ENCODE measurements at places on chromosomes 7 and 10.

DNA sequence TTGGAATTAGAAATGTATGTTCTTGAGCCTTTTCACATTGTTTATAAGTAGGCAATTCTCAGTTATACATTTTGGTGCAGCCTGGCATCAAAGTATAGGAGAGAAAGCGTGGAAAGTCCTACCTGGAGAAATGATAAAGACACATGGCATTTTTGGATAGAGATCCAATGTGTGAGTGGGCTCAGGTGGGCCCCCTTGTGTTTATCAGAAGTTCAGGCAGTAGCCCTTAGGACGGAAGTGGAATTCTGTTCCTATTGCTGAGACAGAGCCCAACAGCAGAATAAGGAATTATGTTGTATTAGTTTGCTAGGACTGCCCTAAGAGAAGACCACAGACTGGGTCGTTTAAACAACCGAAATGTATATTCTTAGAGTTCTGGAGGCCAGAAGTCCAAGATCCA, 85.2 kb upstream of the AMPH start:
- no peak for DNase-seq

DNA sequence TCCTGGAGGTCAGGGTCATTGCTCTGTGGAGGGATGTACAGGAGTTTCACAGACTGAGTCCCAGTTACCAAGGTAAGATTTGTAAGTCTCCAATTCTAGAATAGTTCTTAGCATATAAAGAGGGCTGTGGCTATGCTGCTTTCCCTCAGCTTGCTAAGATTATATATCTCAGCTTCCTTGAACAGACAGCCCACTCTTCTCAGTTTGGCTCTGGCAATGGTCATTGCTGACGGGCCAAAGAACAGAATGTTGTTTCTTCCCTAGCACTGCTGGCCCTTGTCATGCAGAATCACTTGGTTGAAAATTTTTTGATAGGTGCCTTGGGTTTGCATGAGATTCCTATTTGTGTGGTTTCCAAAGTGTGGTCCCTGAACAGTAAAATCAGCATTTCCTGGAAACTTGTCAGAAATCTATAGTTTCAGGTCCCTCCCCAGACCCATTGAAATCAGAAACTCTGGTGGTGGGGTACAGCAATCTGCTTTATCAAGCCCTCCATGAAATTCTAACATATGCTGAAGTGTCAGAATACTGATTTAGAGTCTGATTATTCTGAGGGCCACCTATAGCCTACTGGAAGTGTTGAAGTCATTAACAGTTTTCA, 38.2 kb downstream of the NRBF2 start:
- no peak for DNase-seq

DNA sequence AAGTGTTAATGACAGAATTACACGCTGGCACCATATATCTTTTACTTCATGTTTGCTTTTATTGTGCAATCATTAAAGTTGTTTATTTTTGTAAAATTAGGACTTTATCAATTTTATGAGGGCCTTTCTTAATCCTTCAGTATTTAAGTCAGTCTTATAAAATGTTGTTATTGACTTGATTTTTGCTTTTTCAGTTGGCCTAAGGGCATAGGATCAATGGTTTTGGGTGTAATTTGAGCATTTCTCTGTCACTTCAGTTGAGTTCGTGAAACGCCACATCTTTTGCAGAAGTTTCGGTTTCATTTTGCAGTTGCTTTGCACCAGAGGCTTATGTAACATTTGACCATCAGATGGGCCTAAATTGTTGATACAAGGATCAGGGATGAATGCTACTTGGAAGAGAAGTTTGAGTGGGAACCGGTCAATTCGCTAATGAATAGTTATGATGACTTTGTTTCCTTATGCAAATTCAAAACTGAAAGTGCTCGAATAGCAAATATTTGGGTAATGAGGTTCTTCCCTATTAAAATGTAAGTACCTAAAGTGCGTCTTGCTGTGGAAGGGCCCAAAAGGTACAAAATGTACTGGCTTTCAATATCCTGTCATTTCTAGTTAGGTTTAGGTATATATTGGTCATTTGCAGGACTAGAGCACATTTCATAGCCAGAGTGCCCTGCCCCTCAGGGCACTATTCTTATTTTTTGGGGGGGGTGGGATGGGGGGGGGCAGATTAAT, 340.9 kb downstream of the LRMDA start:
- DNase-seq, result no peak

GRCh38 chr10:65838811-65839210, 1087.0 kb upstream of the LRRTM3 start:
- no peak for DNase-seq

- DNase-seq, result no peak
Measured at GRCh38 chr10:71622616-71623015, 97.0 kb downstream of the C10orf105 start.

DNA sequence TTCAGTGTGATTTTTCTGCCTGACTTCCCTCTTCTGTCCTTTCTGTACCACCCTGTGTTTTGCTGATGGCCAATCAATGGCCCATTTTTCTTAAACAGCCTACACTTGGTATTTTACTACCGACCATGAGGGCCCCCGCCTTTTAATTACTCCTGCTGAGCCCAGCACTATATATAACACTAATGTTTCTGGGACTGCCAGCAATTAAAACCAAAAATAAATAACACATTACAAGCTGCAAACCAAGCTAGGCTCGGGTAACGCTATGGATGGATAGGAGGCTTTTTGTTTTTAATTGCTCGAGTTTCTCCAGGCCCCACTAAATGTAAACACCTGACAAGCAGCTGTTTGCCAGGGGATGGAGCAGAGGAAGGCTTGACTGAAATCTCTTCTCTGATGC, 915.4 kb upstream of the AUTS2 start:
- DNase-seq, result no peak

DNA sequence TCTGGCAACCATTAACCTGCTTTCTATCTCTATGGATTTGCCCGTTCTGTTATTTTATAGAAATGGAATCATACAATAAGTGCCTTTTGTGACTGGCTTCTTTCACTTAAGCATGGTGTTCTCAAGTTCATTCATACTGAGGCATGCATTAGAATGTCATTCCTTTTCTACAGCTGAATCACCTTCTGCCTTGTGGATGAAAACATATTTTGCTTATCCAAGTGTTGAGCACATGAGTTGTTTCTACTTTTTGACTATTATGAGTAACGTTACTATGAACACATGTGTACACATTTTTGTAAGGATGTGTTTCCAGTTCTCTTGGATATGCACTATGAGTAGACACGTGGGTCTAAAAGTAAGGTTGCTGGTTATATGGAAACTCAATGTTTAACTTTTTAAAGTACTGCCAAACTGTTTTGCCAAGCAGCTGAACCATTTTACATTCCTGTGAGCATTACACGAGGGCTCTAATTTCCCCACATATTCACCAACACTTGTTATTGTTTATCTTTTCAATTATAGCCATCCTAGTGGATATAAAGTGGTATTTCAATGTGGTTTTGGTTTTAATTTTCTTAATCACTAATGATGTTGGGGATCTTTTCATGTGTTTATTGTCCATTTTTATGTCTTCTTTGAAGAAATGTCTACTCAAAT, 241.3 kb downstream of the FANK1 start:
- DNase-seq, result no peak

DNA sequence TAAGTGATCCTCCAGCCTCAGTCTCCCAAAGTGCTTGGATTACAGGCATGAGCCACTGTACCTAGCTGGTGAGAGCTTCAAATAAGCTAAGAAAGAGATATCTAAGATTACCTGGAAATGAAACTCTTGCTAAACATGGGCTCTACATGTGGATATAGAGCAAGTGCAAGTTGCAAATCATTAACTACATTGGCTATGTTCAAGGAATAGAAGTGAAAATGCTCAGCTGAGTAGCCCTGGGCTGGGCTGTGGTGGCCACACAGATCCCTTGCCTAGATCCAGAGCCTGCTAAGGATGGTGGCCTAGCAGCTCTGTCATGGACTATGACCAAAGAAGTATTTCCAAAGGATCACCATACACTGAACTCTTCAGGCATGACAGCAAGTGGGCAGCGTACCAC, 209.3 kb downstream of the PLXNA4 start:
- DNase-seq, result no peak

- no peak for DNase-seq
Measured at GRCh38 chr7:87216701-87217508, 2.6 kb downstream of the TMEM243 start.

DNA sequence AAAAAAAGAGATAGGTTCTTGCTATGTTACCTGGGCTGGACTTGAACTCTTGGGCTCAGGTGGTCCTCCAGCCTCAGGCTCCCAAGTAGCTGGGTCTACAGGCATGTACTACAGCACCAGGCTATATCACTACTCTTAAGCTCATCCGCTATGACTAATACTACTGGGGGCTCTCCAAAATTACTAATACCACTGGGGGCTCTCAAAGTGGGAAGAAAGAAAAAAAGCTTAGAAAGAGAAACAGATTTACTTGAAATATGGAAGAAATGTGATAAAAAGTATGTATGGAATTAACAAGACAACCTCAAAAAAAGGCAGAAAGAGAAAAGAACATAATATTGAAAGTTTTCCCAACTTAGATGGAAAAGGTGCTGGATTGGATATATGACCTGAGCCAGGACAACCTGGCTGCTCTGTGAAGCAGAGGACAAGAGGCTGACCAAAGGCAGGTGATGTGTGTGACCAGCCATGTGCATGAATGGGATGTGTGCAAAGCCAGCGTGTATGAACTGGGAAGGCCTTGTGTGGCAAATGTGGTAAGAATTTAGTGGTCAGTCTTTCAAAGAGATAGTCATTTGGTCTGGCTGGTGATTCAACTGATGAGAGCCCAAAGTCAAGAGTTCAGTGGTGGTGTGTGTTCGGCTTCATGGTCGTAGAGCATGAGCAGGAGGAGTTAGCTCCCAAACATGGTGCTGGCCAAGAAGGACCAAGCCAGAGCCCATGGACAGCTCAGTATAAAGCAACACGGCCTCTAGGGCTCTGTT, 232.4 kb upstream of the KLF14 start:
- no peak for DNase-seq

- no peak for DNase-seq
Measured at GRCh38 chr7:25854608-25855497, 297.1 kb upstream of the NFE2L3 start.

- no peak for DNase-seq
Measured at GRCh38 chr7:145817687-145818086, 298.9 kb upstream of the CNTNAP2 start.

GRCh38 chr10:117748058-117748457, 205.5 kb downstream of the EMX2 start:
- DNase-seq, result no peak

- no peak for DNase-seq
Measured at GRCh38 chr10:7350541-7351195, 60.2 kb downstream of the SFMBT2 start.

DNA sequence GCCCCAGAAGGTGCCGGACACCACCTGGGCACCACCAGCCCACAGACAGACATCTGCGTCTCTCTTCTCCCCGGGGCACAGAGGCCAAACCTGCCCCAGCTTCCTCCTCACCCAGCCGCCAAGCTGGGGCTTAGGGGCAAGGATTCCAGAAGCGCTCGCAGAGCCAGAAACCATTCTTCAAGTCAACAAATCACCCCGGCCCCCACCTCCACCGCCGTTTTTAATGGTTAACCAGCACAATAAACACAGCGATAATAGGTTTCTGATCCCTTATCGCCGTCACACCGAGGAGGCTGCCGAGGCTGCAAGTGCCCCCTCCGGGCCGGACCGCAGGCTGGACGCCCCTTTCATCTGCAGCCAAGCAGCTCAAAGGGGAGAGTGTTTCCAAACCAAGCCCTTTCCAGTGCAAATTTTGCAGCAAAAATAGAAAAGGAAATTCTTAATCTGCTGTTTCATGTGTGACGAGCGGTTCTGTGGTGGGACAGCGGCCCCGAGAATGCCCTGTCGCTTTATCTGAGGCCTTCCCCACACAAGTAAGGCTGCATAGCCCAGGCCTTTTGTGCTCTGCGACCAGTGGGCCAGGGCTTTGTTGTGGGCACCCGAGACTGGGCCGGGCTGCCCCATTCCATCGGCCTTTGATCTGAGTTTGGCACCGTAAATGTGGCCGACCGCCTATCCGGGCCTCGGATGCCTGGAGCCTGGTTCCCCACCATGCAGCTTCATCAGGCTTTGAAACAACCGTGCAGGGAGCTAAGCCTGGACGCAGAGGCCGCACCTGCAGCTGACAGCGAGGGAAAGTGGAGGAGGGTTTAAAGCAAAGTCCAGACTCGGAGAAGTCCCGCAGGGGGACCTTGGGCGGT, 83.2 kb downstream of the FOXL3 start:
- DNase-seq, result no peak

DNA sequence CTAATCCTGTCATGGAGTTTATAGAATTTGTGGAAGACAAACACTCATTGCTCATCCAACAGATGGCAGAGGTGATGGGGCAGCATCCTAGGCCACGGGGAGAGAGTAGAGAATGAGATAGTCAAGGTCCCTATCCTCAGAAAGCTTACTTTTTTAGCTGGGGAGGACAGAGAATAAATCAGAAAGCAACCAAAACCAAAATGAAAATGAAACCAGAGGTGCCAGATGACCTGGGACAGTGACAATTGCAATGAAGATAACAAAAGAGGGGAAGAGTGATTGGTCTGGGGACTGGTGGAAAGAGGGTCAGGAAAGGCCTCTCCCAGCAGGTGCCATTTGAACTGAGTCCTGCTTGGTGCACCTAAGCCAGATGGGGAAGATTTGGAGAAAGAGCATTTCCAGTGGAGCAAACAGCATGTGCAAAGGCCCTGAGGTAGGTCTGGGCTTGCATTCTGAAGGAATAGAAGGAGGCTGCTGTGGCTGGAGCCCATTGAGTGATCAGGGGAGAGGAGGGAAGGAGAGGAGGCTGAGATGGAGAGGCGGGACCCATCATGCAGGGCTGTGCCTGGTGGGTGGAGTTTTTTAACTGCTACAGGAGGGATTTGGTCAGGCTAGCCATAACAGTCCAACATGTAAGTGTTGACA, 164.1 kb downstream of the RPS24 start:
- DNase-seq, result no peak

DNA sequence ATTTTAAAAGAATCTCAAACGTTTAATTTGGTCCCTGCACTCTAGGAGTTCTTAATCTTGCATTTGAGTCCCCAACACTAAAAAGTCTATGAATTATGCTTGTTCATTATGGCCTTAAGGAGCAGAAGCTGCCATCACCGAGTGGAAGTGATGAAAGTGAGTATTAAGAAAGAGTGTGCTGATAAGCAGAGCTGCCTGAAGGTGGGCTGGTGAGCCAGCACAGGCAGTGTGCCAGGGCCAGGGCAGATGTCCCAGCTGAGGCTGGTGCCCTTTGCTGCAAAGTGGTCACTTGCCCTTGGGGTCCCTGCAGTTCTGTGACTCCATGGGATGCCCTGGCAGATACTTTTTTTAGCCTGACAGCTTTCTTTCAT, 72.9 kb upstream of the LOXL4 start:
- DNase-seq, result no peak

DNA sequence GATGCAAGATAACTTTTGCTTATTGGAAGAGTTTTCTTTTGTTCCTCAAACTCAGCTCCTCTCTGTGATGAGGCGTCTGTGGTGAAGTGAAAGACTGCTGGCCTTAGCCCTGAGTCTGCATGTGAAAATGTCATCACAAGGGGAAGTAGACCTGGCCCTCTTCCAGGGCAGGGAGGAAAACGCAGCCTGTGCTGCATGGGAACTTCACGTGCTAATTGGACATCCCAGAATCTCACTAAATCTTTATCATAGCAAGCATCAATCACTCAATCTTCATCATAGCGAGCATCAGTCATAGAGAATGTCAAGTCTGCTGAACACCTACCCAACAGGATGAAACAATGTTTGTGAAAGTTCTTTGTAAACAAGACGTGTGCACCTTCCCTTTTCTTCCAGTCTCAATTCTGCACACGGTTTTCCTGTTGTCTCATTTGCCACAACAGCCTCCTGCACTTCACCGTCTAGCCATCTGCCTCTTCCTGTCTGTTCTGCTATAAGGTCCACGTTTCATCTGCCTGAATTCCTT, 314.6 kb downstream of the FRMD4A start:
- DNase-seq, result no peak

GRCh38 chr7:96212474-96212873, 109.4 kb downstream of the SLC25A13 start:
- DNase-seq, result no peak

- no peak for DNase-seq
Measured at GRCh38 chr10:101535949-101536348, 52.1 kb downstream of the POLL start.

All from stimulated activated CD4-positive, alpha-beta T cell treated with anti-CD3 and anti-CD28 coated beads, Interleukin-4, amount 100 ng/mL, for 4 hours (primary cell).